ENCODE measurements at places on chromosomes 7 and 10.
A peak's percentile ranks its signal among the peaks of the same experiment; 100 is the strongest.

- no peak for DNase-seq
These were observed 190.1 kb downstream of the MAD1L1 start for GRCh38 chr7:2042650-2043049.

GRCh38 chr7:4758111-4758510, 17.3 kb upstream of the AP5Z1 start:
- no peak for DNase-seq

DNA sequence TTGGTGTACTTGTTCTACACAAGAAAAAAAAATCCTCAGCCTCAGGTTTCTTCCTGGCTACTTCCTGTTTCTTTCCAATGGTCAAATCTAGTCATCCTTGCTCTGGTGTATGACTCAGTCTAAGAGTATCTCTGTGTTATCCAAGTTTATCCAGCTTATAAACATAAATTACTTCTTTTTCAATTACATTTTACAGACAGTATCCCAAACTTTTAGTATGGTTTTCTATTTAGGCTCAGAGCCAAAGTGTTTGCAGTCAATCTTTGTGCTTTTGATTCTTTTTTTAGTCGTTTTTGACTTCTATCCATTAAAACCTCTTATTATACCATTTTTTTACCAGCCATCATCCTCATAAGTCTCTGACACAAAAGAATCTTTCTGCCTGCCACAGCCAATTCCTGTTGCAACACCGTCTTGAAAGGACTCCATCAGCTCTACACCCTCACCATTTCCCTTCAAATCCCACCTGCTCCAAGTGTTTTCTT, 294.6 kb downstream of the PTEN start:
- peak; percentile 89 for DNase-seq

DNA sequence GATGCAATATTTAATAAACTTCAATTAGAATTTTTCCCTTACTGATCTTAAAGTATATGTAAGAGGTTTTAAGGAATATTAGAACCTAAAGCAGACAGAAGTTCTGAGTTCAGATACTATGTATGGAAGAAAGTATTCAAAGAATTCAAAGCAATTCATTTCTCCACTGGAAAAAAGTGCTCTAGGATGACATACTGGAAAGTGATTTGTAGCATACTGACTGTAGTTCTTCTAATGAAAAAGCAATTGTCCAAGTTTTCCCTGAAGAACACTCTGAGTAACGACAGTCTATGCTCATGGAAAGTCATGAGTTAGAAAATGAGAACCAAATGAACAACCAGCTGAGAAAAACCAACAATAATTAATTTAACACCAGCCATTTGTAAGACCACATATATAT, 180.8 kb upstream of the SLC26A5 start:
- peak; percentile 25 for DNase-seq

GRCh38 chr7:22338877-22339276, 18.1 kb downstream of the RAPGEF5 start:
- no peak for DNase-seq

- DNase-seq = peak; percentile 91
These were observed 160.7 kb upstream of the ZNF32 start for GRCh38 chr10:43809211-43809930.

GRCh38 chr7:151457534-151457933, 17.6 kb upstream of the CRYGN start:
- DNase-seq = no peak

DNA sequence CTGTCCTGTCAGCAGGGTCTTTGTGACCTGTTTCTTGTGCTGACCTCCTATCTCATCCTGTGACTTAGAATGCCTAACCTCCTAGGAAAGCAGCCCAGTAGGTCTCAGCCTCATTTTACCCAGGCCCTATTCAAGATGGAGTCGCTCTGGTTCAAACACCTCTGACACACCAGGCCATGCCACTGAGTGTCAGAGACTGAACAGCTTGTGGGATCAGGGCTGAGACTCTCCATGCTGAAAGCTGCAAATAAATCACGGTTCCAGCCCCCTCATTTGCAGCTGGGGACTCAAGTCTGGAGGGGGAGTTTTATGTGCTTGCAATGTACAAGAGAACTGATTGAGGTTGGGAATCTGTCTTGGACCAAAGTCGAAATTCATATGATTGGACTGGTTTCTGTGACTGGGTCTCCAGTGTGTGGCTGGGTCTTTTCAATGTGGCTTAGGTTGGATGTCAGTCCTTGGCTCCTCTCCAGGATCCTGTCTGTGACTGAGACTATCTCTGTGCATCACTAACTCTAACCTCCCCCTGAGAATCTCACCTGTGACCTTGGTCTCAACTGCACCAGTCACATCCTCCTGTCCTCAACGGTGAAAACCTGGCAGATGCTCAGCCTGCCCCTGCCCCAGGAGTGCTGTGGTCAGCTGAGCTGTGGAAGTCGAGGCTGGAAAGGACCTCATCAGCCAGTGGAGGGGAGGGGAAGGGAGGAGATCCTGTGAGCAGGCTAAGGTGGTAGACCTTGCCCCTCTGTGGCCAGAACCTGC, 11.7 kb downstream of the PRF1 start:
- DNase-seq = no peak

GRCh38 chr7:23072922-23073321, 32.7 kb upstream of the KLHL7 start:
- DNase-seq = no peak

GRCh38 chr10:62912086-62912485, 95.9 kb upstream of the EGR2 start:
- DNase-seq = no peak

DNA sequence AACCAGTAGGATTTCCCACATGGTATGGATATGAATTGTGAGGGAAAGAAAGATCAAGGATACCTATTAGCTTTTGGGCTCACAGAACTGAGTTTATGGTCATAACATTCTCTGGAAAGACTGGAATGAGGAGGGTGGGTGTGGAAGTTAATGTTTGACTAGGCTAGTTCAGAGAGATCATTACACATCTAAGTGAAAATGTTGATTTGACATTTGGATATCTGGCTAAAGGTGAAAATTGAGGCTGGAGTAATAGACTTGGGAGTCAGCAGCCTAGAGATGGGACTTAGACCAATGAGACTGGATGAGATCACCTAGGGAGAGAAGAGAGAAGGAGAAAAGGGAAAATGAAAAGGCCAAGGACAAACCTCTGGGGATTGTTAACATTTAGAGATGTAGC, 437.3 kb downstream of the CCSER2 start:
- no peak for DNase-seq

DNA sequence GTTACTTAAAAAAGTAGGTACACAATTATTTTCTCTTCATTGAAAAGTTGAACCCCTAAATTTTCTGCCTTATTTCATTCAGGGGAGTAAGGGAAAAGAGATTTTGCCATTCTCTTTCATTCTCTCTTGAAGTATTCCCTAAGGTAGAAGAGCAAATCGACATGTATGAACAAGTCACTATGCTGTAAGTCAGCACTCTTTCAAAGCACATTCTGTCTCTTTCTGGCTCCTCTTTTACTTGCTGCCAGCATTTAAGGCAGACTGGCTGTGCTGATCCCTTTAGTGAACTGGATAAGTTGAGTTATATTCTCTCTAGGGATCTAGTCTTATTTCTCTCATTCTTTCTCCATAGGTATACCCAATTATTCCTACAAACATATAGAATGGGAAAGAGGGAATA, 222.3 kb upstream of the ZWINT start:
- DNase-seq = no peak

DNA sequence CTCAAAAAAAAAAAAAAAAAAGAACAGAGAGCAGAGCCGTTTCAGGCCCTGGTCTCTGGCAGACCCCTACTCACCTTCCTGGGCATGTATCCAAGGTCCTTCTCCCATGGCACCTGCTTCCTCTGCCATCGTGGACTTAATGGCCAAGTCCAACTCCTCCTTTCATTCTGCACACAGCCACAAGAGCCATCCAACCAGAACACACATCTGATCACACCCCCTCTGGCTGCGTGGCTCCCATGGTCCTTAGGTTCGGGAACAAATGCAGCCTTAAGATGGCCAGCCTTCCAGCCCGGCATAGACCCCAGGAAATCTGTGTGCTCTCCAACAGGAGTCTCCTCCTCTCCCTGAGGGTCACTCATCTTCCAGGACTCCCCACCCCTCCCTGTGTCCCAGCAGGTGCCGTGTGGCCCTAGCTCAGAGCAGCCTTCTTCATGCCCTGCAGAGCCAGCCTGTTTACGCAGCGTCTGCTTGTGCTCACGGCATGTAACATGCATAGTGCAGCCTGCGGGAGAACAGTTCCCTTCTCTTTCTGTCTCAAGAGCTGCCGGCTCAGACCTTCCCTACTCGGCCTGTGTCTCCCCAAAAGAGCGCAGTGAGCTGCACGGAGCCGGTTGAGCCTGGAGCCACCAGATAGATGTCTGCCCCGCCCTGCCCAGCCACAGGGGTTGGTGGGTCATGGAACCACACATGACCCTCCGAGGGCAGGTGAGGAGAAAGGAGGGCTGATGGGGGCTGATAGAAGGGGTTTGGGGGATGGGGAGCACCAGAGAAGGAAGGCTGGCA, 157.3 kb downstream of the NRF1 start:
- DNase-seq = no peak

- DNase-seq = peak; percentile 56
These were observed 228.9 kb upstream of the ETV1 start for GRCh38 chr7:14218338-14218737.

- peak; percentile 58 for DNase-seq
These were observed 34.4 kb downstream of the ASAH2 start for GRCh38 chr10:50216894-50217293.

- no peak for DNase-seq
These were observed 23.6 kb upstream of the FGL2 start for GRCh38 chr7:77223261-77223660.

GRCh38 chr7:3089493-3089892, 45.8 kb upstream of the CARD11 start:
- DNase-seq = peak; percentile 34

DNA sequence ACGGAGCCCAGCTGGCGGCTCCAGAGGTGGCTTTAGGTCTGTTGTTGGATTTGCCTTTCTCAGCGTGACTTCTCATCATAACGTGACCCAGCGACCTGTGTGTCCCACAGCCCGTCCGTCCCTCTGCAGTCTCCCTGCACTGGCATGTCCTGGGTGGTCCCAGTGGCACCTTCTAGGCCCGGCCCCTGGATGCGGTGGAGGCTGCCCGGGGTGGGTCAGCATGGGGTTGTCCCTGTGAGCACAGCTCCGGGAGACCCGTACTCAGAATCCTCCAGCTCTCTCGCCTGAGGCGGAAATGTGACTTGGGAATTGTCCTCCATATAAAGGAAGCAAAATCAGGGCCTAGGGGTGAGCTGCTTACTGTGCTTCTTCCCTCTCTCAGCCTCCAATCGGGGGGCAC, 25.6 kb upstream of the AP5Z1 start:
- DNase-seq = no peak

GRCh38 chr10:126500866-126501265, 112.6 kb upstream of the ADAM12 start:
- peak; percentile 94 for DNase-seq

DNA sequence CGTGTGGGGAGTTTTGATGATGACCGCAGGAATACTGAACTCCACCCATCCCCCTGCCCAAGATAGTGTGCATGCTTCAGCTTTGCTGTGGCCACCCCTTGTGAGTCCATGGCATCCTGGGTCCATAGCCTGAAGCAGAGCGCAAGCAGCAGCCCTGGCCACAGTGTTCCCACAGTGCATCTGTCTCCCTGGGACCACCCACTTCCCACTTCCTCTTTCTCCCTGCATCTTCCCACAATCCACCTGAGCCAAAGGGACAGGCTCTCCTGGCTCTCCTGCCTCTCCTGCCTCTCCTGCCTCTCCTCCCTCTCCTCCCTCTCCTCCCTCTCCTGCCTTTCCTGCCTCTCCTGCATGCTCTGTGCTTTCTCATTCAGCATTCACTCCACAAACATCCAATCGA, 150.7 kb downstream of the PAXIP1 start:
- no peak for DNase-seq

DNA sequence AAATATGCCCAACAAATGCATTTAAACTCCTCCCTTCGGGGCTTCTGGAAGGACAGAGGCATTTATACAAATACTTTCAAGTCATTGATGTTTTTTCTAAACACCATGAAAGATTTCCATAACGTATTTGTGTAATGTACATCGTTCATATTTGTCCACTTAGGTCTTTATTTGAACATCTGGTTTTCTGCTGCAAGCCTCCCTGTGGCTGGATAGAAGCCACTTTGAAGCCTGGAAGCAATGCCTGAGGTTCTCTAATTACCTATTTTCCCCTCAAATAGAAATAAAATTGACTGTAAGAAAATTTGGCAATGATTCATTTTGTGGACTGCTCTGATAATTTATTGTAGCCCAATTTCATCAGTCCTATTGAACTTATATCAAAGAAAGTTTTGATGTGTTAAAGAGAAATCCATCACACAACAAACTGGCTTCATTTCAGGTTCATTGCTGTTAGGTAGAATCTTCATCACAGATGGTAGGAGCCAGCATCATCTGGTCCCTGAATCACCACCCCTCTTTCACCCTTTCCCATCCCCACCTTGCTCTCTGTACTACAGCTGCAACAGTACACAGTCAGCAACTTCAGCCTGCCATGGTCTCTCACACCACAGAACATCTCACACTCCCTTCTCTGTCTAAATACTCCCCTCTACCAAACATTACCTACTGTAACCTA, 186.0 kb upstream of the MGMT start:
- DNase-seq = no peak

- no peak for DNase-seq
These were observed 31.3 kb downstream of the FKBP6 start for GRCh38 chr7:73359306-73359705.

- DNase-seq = no peak
These were observed 361.6 kb upstream of the GRM3 start for GRCh38 chr7:86282014-86282682.

- no peak for DNase-seq
These were observed 95.7 kb upstream of the EEPD1 start for GRCh38 chr7:36057323-36057722.

- DNase-seq = no peak
These were observed 14.8 kb downstream of the NACAD start for GRCh38 chr7:45073786-45074527.

- DNase-seq = no peak
These were observed 595.2 kb downstream of the SDK1 start for GRCh38 chr7:3896169-3896765.

- peak; percentile 51 for DNase-seq
These were observed 54.3 kb downstream of the BMS1 start for GRCh38 chr10:42836771-42837468.

GRCh38 chr7:1505731-1506550, 1.8 kb upstream of the INTS1 start:
- no peak for DNase-seq
